ENCODE measurements at places on chromosomes 2 and 18.

DNA sequence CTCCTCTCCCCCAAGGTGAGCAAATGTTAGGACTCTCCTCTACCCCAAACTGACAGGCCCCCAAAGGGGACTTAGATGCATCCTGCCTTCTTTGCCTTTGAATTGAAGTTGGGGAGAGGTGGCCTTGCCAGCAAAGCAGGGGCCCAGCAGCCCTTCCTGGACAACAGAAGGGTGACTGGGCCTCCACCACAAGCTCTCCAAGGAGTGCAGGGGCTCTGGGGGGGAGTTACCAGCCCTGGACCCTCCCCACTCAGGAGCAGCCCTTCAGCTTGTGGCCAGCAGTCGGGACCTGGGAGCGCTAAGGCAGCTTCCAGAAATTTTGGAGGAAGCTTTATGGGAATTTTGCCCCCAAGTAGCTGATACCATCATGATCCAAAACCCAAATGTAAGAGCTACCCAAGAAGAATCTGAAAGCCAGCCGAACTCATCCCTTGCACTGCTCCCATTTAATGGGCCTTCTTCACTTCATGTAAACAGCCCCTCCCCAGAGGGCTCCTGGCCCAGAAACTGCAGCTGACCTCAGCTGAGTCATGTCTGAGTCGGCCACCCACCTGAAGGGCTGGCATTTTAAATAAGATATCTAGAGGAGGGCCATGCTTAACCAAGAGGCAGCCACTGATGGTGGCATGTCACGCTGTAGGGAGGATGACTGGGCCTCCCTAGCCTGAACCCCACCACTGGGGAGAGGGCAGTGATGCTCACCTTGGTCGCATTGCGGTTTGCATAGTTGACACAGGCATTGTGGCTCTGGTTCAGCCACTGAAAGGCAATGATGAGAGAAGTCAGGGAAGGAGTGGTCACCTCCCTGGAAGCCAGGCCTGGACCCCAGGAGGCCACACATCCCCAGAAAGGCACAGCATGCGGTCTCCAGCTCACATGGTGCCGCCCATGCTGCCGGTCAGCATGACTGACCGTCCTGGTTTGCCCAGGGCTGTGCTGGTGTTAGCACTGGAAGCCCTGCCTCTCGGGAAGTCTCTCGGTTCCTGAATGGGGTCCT is 71.5 kb downstream of the SFXN5 start:
- no peak for DNase-seq

GRCh38 chr18:45900623-45901022 is 66.5 kb downstream of the EPG5 start:
- DNase-seq, result no peak

DNA sequence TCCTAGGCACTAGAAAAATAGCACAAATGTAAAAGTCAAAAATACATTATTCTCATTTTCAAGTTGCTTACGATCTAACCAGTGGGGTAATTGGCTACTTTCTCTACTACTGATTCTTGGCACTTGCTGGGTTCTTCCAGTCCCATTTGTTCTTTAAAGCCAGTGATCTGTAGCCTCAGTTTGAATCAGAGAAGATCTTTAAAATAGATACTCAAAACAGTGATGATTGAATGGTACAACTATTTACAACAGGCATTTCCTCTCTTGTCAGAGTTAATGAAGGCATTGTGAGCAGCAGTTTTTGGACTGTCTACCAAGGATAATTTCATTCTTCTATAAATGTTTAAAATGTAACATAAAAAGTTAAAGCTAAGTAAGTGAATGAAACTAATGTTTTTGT is 128.3 kb upstream of the FSIP2 start:
- DNase-seq, result no peak

DNA sequence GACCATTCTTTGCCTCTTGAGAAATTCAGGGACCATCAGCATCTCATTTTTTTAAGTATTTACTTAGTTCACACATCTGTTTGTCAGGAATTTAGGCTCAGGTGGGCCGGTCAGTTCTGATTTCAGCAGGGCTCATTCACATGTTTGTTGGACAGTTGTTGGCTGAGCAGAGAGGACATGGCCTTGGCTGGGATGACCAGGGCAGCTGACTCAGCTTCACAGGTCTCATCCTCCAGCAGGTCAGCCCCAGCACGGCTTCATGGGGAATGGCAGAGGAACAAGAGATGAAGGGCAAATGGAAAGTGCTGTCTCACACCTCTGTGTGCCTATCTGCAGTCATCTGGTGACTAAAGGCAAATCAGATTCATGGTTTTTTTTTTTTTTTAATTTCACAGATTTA is 136.1 kb upstream of the TMEM200C start:
- DNase-seq, result no peak

GRCh38 chr2:220701115-220701514 is 871.0 kb downstream of the EPHA4 start:
- no peak for DNase-seq

GRCh38 chr2:118806797-118807667 is 40.4 kb downstream of the EN1 start:
- no peak for DNase-seq

Measured in RKO (cell line).